Liver (tissue), 10 donors: ENCODE measurements at places on chromosomes 16 and 17. TPM values are rescaled to one million over a fixed set of nuclear protein-coding genes. Genes with fewer than 3 reads are reported as not detected.

DNA sequence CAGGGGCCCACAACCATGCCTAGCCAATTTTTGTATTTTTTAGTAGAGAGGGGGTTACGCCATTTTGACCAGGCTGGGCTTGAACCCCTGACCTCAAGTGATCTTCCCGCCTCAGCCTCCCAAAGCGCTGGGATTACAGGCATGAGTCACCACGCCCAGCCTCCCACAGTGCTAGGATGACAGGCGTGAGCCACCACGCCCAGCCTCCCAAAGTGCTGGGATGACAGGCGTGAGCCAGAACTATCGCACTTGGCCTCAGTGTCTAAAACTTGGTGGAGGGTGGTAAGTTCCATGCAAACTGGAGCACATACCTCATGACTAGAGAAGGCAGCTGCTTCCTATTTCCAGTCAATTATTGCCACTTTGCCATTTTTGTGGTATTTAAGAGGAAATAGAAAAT lies 7.1 kb downstream of the HSD17B2 start:
- no peak for DNase-seq

GRCh38 chr16:82638095-82638798 lies 11.5 kb downstream of the CDH13 start:
- DNase-seq = no peak

GRCh38 chr16:66205287-66206231 lies 160.9 kb upstream of the CDH5 start:
- DNase-seq = no peak

DNA sequence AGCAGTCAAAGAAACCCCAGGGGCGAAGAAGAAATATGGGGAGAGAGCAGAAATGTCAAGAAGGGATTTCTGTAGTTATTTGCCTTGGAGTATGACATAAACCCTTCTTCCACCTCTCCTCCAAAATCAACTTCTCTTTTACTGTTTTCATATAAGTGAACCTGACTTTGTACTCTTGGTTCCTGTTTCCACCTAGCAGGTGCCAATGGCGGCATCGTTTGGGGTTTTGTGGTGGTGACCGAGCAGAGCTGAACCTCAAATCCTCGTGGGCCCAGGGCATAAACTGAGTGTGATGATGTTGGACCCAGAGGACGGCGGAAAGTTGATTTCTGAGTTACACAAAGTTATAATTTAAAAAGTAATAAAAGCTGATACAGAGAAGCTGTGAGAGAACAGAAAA lies 39.6 kb upstream of the PSMD7 start:
- no peak for DNase-seq

DNA sequence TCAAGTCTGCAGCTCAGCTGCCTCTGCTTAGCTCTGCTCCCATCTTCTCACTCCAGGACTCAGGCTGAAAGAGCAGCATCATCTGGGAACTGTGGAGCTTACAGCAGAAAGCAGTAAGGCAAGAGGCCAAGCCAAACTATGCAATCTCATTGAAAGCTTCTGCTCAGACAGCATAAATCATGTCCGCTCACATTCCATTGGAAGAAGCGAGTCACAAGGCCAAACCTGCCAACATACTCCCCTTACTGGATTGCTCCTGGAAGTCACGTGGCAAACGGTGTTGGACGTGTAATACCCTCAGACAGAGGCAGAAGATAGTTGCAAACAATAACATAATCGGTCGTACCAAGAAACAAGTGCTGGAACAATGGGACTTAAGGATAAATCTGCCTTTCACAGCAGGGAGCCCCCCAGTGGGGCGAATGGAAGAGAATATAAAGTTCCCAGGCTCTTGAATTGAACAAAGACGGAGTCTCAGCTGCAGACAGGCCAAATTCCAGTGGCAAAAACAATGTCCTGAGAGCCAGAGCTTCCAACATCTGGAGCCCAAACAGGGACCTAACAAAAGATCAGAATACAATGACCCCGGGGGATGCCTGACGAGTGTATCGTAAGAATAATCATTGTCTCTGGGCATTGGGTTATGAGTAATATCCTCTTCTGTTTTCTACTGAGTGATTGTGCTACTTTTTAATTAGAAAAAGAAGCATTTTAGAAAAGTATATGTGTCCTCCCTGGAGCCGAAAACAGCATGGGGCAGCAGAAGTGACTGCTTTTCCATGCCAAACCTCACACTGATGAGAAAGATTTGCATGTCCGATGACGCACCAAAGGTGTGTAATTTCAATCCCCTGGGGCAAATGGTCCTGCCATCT lies 68.4 kb downstream of the CMC2 start:
- no peak for DNase-seq

AOC3 gene
- 2.4 TPM for total RNA-seq

KRTAP4-5 gene
- not detected for total RNA-seq

SPNS2 gene
- total RNA-seq = 4.9 TPM
